Fibroblast of lung (primary cell): ENCODE measurements at places on chromosomes 2 and 18. TPM values are rescaled to one million over a fixed set of nuclear protein-coding genes. Genes with fewer than 3 reads are reported as not detected.

RFTN2 gene
- total RNA-seq, result 6.9 and 10.2 TPM in 2 replicates

KATNAL2 gene
- total RNA-seq, result 3.8 and 4.6 TPM in 2 replicates

IL36A gene
- total RNA-seq, result not detected in 2 replicates

ILKAP gene
- 24.9 and 27.9 TPM in 2 replicates for total RNA-seq

FBXO15 gene
- 0.77 and 0.83 TPM in 2 replicates for total RNA-seq

CRACDL gene
- under 0.01 TPM in 1 of 2 replicates, not detected in the other for total RNA-seq

MROH2A gene
- not detected in 2 replicates for total RNA-seq

HOXD13 gene
- total RNA-seq, result not detected in 2 replicates

UPP2 gene
- total RNA-seq, result not detected in 2 replicates

MYL1 gene
- not detected in 2 replicates for total RNA-seq

TDRD15 gene
- not detected in 2 replicates for total RNA-seq

CHST9 gene
- not detected in 2 replicates for total RNA-seq

HAAO gene
- 2.8 and 4.1 TPM in 2 replicates for total RNA-seq

CNDP1 gene
- not detected in 2 replicates for total RNA-seq

C2orf81 gene
- total RNA-seq, result 0.77 and 1.5 TPM in 2 replicates

RAD51AP2 gene
- under 0.01 and 0.17 TPM in 2 replicates for total RNA-seq

ASPRV1 gene
- total RNA-seq, result 0.26 and 0.33 TPM in 2 replicates

COBLL1 gene
- 5.1 and 10.1 TPM in 2 replicates for total RNA-seq

ZC3H8 gene
- total RNA-seq, result 4.6 and 6.9 TPM in 2 replicates

RNU2-63P gene
- total RNA-seq, result 46.0 and 268 TPM in 2 replicates

DSC1 gene
- total RNA-seq, result not detected in 2 replicates

SLC14A1 gene
- 2.3 and 31.0 TPM in 2 replicates for total RNA-seq

ONECUT2 gene
- under 0.01 TPM in 2 replicates for total RNA-seq

IL1B gene
- total RNA-seq, result 0.26 TPM in 1 of 2 replicates, not detected in the other

CD207 gene
- total RNA-seq, result not detected in 2 replicates

SPDYA gene
- 0.77 and 0.83 TPM in 2 replicates for total RNA-seq

ZNF521 gene
- 23.6 and 43.6 TPM in 2 replicates for total RNA-seq

GPC1 gene
- 67.8 and 218 TPM in 2 replicates for total RNA-seq

FAM237A gene
- not detected in 2 replicates for total RNA-seq

DSC3 gene
- total RNA-seq, result under 0.01 and 0.17 TPM in 2 replicates

SOCS6 gene
- total RNA-seq, result 37.0 and 44.1 TPM in 2 replicates
